ENCODE measurements at places on chromosomes 2 and 18.

DNA sequence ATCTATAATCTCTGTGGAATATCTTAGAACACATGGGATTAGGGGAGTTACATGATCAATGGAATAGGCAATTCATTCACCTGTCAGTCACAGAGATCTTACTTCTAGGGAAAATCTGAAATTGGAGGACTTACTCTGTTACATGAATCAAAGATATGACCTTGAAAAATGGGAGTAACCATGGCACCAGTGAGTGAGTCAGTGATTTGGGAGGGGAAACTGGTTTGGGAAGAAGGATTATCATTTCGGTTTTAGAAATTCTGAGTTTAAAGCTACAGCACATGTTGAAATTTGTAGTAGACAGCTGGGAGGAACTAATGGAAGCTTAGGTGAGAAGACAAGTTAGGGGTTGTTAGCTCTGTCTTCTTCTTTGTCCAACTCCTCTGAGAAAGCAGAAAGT lies 153.7 kb downstream of the CAMKMT start:
- no peak for DNase-seq

GRCh38 chr2:211423018-211423417 lies 866.6 kb downstream of the CPS1 start:
- DNase-seq = no peak

DNA sequence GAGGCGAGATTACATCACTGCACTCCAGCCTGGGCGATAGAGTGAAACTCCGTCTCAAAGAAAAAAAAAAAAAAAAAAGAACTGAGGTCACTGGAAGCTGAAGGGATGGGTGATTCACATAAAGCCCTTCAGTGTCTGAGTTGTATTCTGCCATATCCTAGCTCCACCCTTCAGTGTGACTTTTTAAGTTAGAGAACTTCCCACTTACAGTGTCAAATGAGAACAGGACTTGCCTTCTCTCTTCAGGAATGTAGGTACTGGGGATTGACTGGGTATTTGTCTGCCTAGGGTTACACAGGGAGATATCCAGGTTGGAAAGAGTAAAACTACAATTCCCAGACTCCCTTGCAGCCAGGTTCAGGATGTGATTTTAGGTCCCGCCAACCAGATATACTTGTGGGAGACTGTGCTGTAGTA lies 37.9 kb downstream of the EHD3 start:
- peak; percentile 31 for DNase-seq

GRCh38 chr2:236239276-236240065 lies 24.7 kb downstream of the ASB18 start:
- no peak for DNase-seq

GRCh38 chr2:45237850-45238542 lies 228.7 kb upstream of the SIX2 start:
- DNase-seq = peak; percentile 74

DNA sequence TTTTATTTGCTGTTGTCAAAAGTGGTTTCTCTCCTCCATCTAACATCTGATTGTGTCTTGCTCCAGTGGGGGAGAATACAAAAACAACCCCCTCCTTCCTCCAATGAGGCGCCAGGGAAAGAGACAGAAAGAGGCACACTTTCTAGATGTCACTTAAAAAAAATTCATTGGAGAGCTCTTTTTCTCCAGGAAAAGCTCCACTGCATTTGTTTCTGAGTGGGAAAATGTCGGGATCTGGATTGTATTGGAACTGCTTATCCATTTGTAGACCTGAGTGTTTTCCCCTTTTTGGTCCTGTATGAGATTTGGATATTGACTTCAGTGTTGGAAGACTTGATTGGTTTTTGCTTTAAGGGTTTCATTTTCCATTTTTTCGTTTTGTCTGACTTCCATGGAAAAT lies 995 bp downstream of the MBD5 start:
- no peak for DNase-seq

DNA sequence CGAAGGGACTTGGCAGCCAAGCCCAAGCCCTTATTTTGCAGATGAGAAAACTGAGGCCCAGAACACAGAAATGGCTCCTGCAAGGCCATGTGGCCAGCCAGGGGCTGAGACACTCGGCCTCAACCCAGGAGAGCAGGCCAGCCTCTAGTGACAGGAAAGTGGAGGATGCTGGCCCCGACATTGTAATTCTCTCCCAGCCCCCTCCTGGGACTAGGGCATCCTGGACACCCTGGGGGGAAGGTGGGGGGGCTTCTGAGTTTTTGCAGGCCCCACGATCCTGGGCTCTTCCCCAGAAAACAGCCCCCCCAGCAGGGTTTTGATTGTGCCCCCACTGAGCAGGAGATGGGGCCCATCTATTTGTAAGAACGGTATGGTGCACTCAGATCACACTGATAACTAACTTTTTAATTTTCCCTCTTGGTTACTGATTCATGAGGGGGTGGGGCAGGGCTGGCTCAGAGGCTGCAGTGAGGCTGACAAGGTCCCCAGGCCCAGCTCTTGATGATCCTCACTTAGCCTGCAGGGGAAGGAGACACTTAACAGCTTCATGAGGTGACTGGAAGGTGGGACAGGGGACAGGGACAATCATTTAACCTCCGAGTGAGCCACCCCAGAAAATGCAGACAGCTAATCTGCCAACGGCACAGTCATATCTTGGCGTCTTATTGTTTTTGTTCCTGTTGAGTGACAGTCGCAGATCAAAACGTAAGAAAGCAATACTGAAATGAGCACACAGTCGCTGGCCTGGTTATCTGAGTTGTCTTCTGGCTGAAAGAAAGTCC lies 18.9 kb downstream of the SMAD7 start:
- no peak for DNase-seq

DNA sequence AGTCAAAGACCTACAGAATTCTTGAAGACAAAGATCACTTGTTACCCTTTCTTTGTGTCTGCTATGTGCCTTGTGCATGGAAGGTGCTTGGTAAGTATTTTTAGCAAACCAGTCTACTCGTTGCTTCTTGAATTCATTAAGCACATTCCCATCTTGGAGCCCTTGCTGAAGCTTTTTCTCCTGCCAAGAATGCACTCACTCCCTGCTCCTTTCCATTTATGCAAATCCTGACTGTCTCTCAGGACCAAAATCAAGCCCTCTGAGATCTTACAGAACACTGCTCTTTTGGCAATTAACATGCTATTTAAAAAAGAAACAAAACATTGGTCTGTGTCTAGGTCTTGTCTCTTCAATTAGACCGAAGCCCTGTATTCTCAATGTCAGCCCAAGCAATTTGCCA lies 75.8 kb downstream of the CLHC1 start:
- no peak for DNase-seq

DNA sequence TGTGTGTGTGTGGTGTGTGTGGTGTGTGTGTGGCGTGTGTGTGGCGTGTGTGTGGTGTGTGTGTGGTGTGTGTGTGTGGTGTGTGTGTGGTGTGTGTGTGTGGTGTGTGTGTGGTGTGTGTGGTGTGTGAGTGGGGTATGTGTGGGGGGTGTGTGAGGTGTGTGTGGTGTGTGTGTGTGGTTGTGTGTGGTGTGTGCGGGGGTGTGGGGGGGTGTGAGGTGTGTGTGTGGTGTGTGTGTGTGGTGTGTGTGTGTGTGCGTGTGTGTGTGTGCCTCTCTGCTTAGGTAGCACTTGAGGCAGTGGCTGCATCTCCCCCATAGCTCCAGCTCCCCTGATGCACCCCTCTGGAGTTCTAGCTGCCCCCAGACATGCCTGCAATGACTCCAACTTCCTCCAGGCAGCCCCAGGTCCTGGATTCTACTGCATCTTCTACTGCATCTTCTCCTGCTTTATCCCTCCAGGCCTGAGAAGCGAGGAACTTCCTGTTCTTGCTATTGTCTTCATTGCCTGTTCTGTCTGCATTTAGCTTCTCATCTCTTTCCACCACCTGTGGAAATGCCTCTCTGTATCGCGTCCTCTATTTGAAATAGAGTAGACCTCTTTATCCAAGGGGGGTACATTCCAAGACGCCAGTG lies 22.2 kb upstream of the MLPH start:
- DNase-seq = no peak

- DNase-seq = no peak
Measured at GRCh38 chr2:199662255-199662654, 188.7 kb downstream of the FTCDNL1 start.

DNA sequence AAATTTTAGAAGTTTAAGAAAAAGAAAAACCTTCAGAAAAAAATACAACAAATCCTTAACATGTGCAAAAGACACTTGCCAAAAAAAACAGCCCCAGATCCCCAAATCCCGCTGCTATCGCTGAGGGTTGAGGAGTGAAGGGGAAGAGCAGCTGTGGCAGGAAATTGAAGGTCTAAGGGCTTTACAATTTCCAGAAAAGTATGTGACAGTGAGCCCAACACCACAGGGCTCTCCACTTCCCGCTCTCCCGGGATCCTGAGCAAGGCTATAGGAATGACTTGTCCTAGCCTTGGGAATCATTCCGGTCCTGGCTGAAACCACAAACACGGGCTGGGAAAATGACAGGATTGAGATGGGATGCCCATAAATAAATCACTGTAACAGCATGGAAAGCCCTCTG lies 191.4 kb downstream of the TMEM163 start:
- DNase-seq = no peak

- no peak for DNase-seq
Measured at GRCh38 chr18:55748227-55748738, 160.3 kb upstream of the TCF4 start.

GRCh38 chr2:120847700-120848321 lies 112.1 kb downstream of the GLI2 start:
- DNase-seq = no peak

- no peak for DNase-seq
Measured at GRCh38 chr18:22176420-22177326, 7.3 kb downstream of the GATA6 start.

GRCh38 chr2:197883354-197884032 lies 79.1 kb downstream of the PLCL1 start:
- DNase-seq = peak; percentile 12

GRCh38 chr2:1609040-1609439 lies 135.3 kb downstream of the PXDN start:
- DNase-seq = no peak

- no peak for DNase-seq
Measured at GRCh38 chr2:175003875-175004729, 1.1 kb downstream of the CHN1 start.

GRCh38 chr2:32947076-32947483 lies 327 bp downstream of the LTBP1 start:
- DNase-seq = no peak

- DNase-seq = no peak
Measured at GRCh38 chr2:102256874-102257462, 54.4 kb upstream of the IL1RL1 start.

DNA sequence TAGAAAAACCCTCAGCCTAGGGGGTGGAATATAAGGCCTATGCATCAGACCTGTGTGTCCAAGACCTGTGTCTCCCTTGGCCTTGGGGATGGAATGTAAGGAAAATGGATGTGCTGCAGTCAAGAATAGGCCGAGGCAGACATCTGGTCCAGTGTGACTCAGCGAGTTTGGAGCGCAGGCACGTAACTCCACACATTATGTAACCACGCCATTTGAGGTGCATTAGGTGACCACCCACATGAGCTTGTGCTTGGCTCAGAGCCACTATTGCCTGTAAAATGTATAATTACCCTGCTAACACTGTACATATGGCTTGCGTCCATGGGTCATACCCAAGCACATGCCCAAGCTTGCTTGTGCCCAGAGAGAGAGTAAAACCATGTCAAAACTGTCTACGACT lies 580.9 kb upstream of the HNMT start:
- DNase-seq = no peak

DNA sequence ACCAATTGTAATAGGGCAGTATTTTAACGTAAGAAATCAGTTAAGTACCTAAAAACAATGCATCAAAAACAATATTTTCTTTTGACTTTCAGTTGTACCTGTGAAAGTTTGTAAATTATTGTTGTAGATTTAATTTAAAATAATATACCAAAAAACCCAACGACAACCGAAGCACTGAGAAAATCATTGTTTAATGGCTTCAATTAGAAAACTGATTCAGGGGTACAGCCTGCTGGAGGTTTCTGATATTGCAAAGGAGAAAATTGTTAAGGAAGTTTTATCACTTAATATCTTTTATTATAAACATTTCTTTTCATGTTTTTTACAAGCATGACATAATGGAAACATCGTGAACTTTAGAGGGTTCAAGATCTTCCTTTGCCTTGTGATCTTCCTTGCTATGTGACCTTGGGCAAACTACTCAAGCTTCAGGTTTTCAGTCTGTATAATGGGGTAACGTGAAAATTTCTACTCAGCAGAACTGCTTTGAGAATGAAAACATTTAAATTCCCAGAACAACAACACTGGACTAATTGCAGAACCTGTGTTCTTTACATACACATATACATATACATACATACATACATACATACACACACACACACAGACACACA lies 76.3 kb upstream of the GLS start:
- DNase-seq = no peak

DNA sequence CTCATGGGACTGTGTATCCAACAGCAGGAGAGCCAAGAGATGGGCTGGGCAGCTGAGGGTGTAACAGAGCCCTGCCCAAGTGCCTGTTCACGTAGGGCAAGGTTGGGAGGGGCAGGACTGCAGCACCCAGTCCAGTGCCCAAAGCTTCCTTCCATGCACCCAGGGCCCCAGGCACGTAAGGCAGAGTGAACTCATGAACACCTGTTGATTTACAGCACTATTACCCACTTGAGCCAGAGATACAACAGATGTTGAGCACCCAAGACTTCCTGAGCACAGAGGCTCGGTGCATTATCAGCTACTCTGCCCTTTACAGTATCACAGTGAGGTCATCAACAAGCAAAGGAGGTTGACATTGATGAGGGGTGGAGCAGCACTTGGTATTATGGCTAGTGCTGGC lies 50.2 kb upstream of the FHL2 start:
- DNase-seq = no peak
